NCI-H2029 treated with DMSO at 0.1 percent for 48 hours (cell line): ENCODE measurements at places on chromosomes 13 and 19.
A peak's percentile ranks its signal among the peaks of the same experiment; 100 is the strongest.

DNA sequence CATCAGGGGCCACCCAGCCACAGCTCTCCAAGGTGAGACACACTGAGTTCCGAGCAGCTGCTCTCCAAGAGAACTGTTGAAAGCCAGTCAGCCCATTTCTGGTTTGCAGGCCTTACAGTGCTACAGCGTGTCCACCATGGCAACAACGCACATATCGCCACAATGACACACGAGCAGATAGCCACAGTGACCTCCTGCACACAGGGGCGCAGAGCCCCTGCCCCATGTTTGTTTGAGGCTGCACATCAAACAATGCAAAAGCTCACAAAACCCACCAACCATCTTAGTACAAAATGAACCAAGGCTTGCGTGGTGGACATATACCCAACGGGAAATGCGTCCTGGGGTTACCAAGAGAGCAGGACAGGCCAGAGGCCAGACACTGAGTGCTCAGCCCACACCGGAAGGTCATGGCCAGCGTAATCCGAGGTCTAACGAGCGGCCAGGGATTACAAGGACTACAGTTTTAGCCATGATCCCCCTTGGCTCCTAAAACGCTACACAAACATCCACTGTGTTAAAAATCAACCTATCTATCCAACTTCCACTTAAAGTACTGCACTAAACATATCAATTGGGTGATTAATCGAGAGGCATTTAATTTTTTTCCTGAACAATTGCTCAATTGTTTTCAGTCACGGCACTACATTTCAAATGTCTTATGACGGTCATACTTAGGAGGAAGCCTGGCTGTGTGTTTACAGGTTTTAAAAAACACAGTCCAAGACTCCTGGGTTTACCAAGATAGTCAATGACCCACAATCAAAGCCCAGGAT lies 56.0 kb downstream of the STK24 start:
- no peak for DNase-seq

- no peak for DNase-seq
These were observed 22.9 kb downstream of the ZNF114 start for GRCh38 chr19:48292798-48293197.

GRCh38 chr13:104869501-104869900 lies 1666.0 kb downstream of the EFNB2 start:
- DNase-seq: no peak

DNA sequence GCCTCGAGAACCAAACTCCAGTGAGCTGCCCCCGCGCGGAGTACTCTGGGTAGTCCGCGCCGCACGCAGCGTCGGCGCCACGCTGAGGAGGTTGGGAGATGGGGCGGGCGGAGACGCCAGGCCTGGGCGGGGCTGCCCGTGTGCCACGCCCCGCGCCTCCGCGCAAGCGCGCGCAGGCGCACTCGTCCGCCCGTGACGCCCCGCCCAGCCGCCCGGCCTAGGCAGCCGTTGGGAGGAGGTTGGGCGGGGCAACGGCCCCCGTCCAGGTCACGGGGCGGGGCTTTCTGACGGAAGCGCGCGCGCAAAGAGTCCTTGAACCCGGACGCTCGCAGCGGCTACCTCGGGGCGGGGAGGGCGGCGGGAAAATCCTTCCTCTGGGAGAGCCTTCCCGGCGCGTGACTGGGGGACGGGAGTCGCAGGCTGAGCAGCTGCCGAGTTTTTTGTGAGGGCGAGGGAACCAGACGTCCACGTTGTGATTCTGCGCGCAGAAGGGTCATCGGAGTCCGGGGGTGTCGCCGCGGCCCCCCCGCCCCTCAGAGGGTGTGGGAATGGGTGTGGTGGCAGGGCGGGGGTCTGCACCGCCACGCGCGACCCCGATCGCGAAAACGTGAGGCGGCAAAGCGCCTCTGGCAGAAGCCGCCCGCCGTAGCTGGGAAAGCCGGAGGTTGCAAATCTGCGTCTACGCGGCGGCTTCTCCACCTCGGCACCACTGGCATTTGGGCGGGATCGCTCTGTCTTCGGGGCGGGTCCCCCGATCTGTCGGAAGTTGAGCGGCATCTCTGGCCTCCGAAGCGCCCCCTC lies at the start of gene MED26:
Gene MED26, minus strand, starts transcription at position 22 of the 801 bp plus-strand sequence. CDS start 261 bp downstream, outside the sequence.
- peak; percentile 80 for DNase-seq

GRCh38 chr13:66971004-66971403 lies 259.1 kb downstream of the PCDH9 start:
- DNase-seq: no peak

DNA sequence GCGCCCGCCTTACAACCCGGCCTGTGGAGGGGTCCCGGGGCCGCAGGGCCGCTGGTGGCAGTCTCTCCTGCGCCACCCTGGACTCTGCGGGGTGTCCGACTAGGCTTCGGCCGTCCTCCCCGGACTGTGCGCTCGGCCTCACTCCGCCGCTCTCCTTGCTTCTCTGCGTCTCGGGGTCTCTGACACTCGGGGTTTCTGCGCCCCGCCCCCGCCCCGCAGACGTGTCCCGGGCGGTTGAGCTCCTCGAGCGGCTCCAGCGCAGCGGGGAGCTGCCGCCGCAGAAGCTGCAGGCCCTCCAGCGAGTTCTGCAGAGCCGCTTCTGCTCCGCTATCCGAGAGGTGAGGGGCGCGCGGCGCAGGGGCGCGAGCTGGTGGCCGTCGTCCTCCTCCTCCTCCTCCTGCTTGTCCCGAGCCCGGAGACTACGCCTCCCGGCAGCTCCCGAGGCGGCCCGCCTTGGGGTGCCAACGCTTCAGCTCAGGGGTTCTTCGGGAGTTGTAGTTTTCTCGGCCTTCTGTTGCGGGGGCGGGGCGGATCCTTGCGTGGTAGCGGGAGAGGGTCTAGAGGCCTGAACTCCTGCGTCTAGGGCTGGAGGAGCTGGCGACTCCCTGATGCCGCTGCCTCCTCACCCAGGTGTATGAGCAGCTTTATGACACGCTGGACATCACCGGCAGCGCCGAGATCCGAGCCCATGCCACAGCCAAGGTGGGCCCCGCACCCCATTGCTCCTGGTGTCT lies 627 bp downstream of the LIN7B start:
- no peak for DNase-seq

- DNase-seq: no peak
These were observed 148.7 kb downstream of the COL4A1 start for GRCh38 chr13:110158226-110158625.

GRCh38 chr13:113546571-113547237 lies 37.8 kb upstream of the TFDP1 start:
- no peak for DNase-seq

DNA sequence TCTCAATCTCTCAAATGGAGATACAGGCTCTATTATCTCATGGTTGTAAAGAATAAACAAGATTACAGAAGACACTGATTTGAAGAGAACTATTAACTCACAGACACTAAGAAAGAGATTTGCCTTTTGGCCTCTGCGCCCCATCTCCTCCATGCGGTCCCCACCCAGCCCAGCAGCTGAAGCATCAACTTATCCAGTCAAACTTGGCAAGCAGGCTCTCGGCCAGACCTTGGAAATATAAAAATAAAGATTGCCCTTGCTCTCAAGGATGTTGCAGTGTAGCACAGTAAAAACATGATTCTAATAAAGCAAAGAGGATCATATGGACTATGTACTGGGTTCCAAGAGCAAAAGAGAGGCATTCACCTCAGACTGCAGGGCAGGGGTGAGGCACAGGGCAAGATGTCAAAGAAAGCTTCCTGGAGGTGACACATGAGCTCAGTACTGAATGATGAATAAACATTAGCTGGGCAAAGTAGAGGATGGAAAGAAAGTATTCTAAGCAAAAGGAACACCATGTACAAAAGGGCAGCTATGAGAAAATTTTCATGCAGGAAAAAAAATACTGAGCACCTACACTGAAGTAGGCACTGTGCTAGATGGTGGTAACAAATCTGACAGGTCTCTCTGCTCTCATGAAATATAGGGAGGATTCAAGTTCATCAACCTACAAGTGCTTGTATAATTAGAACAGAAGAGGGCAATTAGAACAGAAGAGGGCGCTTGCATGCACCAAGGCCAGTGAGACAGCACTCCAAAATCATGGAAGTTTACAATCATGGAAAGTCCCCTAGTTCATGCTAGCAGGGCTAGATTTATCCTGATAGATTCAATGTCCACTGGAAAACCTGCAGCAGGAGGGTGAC lies 85.0 kb downstream of the SACS start:
- no peak for DNase-seq

- DNase-seq: peak; percentile 3
These were observed 22.1 kb upstream of the POMP start for GRCh38 chr13:28636677-28637317.

DNA sequence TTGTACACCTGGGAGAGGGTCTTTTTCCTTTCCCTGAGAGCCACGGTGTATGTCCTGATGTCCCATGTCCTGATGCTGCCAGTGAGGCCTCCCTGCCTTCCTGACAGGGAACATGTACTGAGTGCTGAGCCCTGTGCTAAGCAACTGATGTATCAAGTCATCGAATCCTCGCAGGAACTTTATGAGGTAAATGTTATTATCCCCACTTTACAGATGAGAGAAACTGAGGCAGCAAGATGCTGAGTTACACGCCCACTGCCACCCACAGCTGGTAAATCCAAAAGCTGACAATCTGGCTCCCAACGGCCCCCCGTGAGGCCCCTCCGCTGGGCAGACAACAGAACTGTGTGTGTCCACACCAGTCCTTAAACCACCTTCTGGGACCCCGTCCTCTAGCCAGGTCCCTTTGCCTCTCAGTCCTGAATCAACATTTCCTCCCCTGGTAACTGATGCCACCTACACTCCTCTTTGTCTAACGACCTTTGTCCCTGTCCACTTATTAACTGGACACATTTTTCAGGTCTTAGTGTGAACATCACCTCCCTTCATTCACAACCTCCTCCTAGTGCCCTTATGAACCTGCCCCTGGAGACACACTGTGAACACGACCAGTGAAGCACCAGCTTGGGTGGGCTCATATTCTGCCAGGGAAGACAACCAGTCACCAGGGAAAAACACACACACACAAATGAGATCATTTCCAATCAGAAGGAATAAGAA lies 5.4 kb upstream of the VSIG10L start:
- no peak for DNase-seq

DNA sequence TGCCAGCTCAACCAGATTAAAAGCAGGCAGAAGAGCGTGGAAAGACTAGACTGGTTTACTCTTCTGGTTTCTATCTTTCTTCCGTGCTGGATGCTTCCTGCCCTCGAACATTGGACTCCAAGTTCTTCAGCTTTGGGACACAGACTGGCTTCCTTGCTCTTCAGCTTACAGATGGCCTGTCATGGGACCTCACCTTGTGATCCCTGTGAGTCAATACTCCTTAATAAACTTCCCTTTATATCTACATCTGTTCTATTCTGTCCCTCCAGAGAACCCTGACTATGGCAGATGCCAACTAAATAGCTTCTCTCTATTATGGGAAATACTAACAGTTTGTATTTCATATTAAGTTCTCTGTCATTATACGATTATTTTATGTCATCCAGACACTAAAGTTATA lies 609.1 kb downstream of the LMO7 start:
- DNase-seq: no peak

DNA sequence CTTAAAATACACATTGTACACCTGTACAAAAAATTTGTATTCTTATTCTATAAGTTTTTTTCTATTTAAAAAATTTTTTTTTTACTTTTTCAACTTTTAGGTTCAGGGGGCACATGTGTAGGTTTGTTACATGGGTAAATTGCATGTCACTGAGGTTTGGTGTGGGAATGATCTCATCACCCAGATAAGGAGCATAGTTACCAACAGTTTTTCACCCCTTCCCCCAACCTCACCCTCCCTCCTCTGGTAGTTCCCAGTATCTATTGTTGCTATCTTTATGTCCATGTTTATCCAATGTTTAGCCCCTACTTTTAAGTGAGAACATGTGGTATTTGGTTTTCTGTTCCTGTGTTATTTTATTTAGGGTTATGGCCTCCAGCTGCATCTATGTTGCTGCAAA lies 89.9 kb downstream of the CDK8 start:
- no peak for DNase-seq

DNA sequence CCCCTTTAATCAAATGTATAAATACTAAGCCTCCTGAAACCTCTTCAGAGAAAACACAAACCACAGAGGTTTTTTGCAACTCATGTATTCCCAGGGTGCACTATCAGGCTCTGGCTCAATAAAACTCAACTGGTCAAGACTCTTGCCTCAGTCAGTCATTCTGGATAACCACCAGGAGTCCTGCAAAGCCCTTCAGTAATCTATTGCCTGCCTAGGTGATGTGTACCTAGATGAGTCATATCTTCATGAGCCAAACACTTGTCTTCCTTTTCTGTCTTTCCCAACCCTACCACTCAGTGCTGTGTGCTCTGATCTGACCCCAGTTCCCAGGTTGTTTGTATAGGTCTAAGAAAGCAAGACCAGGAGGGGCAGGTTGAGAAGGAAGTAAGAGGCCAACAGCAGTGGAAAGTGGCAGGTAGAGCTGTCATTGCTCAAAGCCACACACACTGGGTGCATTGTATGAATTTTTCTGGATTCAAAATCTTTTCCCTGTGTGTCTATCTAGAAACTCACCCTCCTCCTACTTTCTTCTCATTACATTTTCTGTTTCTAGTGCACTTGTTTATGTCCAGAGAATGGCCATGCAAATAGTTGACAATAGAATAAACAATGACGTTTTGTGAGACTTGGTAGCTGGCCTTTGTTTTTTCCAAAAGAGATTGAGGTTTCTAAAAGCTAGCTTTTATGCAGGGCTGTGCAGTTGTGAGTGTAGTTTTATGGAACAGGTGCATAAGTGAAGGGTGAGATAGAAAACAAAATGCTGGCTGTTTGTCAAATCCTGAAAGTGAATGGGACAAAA lies 48.1 kb downstream of the PSG1 start:
- peak; percentile 66 for DNase-seq

DNA sequence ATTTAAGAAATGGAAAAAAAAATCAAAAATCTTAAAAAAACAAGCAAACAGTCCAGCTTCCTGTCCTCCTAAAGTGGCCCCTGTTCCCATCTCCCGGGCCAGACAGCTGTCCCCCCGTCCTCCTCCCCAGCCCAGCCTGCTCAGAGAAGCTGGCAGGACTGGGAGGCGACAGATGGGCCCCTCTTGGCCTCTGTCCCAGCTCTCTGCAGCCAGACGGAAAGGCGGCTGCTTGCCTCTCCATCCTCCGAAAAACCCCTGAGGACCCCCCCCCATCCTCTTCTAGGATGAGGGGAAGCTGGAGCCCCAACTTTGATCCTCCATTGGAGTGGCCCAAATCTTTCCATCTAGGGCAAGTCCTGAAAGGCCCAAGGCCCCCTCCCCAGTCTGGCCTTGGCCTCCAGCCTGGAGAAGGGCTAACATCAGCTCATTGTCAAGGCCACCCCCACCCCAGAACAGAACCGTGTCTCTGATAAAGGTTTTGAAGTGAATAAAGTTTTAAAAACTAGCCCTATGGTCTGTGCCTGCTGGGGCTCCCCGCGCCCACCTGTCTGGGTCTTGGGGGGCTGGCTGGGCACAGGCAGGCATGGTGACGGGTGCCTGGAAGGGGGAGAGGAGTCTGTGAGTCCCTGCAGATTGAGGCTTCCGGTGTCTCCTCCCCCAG lies 3.8 kb downstream of the GADD45GIP1 start:
- DNase-seq: no peak

DNA sequence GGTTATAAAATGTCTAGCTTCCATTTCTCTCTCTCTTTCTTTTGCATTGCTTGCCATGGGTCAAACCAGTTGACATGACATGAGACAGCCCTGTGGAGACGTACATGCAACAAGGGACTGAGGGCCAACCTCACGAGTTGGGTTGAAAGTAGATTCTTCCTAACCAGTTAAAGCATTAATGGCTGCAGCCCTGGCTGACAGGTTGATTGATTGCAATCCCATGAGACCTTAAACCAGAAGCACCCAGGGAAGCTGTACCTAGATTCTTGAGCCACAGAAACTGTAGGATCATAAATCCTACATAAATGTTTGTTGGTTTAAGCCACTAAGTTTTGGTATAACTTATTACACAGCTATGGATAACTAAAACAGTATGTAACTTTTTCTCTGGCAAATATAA lies 373.8 kb downstream of the DACH1 start:
- no peak for DNase-seq
